ENCODE measurements at places on chromosomes 11 and 22.

GRCh38 chr11:126167488-126167887 lies 44.0 kb downstream of the RPUSD4 start:
- DNase-seq: no peak

DNA sequence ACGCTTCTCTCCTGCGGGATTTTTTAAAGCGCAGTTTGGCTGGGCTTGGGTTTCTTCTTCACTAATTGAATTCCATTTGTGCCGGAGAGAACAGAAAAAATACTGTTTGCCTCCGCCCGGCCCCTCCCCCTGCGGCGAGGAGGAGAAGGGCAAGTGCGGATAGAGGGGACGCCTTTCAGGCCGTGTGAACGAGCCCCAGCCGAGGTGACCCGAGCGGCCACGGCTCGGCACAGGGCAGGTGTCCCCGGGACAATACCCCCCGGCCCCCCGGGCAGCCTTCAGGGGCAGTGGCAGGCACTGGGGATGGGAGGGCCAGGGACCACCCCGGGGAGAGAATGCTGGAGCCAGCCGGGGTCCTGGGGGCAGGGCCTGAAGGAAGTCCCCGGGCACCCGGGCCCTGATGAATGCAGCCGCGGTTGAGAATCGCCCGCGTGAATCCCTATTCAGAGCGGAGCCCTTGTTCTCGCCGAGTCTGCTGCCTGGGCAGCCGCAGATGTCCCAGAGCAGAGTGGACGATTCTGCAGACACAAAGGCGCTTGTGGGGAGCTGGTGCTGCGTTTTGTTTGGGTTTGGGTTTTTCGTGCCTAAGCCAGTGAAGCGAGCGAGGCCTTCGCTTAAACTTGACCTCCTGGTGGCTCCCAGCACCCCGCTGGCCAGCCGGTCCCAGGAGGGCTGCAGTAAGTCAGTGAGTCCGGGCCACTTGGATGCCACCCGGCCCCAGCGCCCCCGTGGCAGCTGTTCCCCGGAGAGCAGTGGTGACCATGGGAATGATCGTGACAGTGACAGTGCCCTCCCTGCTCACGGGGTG lies 96.0 kb downstream of the WNT7B start:
- no peak for DNase-seq

GRCh38 chr11:6667733-6668374 lies 12.2 kb upstream of the DCHS1 start:
- DNase-seq: peak; percentile 71

DNA sequence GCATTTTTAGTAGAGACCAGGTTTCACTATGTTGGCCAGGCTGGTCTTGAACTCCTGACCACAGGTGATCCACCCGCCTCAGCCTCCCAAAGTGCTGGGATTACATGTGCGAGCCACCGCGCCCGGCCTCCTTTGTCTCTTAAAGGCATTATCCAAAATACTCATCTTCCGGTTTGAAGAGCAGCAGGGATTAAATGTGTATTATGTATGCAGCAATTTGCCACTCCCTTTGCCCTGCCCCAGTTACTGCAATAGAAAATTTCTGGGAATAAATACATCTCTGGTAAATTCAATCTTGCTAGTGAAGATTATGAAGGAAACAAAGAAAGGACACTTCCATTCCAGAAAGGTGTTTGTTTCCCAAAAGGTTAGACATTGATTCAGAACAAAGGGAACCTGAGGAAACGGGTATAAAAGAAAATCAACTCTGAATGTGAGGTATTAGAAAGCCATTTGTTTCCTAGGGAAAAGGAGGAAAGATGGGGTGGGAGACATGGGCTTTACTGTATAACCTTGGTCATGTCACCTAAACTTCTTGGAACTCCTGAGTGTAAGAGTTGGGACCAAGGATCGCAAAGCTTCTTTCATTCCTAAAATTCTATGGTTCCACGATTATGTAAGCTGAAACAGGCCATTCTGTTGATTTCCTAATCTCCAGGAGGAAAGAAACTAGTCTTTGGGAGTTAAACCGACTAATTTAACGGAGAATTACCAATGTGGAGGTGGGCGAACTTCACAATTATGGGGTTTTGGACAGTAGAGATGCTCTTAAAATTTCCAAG lies 959 bp upstream of the HIPK3 start:
- DNase-seq: no peak

DNA sequence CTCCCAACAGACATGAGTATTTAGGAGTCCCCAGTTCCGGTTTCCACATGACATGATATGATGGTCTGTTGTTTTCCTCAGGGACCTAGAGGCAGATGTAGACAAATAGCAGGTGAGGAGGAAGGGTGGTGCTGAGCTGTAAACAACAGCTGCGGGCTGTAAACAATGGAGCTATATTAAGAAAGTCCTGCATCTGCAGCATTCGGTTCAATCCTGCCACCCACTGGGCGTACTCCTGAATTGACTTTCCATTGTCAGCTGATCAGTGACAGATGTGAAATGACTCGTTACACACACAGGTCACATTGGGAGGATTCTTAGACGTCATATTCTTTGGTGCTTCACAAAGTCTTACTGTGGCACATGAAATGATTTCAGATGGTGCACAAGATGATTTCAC lies 26.8 kb upstream of the RAG1 start:
- DNase-seq: peak; percentile 41

DNA sequence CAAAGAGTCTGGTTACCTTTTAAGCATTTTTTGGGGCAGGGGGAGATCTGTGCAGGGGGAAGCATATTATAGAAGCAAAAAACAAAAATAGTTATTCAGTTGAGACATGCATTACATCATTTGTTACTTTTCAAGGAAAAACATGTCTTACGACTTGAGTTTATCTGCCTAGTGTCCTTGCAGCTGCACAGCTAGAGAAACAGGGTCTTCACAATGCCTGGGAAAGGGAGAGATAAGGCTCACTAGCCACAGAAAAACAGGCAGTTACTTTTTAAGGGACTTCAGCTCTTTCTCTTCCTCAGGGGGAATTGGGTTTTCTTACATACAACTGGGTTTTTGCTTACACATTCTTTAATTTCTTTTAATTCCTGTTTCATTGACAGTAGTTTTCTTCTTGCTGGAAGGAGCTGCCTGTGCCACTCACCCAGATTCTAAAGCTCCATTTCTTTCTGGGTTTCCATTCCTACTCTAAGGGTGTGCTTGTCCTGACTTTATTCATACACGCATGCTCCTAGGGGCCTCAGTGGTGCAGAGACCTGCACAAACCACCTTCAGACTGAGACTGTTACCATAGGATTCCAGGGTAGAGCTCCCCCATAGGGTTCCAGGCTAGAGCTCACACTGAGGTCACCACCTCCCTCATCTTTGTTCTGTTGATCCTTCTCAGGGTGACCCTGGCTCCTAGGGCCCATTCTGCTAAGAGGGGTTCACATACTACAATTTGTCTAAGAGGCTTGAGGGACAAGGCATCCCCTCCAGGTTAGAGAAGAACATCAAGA lies 14.7 kb upstream of the UBQLNL start:
- no peak for DNase-seq

DNA sequence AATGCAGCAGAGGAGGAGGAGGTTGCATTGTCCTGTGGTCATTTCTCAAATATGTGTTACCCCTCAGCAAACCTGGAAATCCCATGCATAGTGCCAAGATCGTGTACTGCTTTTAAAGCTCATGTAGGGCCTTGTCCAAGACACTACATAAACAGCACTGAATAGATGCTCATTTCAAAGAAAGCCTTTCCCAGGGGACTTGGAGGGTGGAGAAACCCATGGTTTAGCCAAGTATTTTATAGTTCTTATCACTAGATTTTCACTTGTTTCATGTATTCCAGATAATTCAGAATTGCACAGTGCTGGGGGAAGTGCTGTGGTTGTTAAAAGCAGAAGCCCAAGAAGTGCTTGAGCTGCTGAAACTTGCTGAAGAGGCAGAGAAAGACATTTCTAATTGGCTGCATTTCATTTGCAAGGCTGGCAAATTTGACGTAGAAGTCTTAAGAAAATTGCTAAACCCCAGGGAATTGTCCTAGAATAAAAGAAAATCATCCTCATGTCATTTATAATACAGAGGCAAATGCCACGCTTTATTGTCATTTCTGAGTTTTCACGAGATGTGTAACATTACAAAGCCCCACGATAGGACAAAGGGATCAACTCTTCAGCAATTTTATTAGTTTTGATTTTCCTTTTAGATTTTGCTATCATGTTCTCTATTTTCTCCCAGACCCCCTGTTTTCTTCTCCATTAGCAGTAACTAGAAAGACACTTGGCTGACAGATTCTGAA lies 20.1 kb downstream of the CSRP3 start:
- no peak for DNase-seq

DNA sequence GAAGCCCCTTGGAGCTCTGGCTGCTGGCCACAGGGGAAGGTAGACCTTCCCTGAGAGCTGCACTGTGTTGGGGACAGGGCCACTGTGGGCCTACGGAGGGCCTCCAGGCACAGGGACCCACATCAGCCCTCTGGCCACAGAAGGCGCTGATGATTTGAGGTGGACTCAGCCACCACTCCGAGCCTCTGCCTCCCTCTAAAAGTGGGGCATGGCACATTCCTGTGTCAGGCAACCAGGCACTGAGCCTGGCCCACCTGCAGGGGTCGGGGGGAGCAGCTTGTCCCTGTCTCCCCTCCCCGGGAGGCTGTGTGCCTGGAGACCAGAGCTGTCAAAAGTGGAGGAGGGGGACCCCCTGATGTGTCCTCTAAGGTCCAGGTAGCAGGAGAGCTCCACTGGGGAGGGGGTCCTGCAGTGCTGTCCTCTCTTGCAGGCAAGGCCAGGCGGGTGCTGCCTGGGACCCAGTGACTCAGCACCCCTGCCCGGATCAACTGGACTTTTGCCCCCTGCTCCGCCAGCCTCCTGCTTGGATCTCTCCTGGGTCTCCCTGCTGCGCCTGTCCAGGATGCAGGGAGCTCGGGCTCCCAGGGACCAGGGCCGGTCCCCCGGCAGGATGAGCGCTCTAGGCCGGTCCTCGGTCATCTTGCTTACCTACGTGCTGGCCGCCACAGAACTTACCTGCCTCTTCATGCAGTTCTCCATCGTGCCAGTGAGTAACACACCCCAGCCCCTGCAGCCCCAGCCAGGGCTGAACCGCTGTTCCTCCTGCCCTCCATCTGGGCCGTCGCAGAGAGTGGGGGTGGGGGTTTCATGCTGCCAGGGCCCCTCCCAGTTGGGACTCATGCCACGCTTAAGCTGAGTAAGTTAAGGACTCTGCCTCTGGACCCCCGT lies 17.5 kb upstream of the CDKN1C start:
- DNase-seq: no peak

DNA sequence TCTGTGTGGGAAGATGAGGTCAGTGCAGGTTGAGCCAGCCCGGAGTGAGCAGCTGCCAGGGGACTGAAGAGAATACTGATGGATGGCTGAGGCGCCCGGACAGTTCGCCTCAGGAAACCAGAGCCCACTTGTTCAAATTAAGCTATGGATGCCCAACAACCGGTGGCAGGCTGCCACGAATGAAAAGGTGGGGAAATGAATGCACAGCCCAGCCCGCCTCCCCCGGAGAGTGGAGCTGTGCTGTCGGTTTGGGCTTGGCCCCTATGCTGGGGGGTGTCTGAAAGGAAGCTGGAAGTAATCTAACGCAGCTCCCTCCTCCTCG lies 21.9 kb downstream of the HSPA8 start:
- no peak for DNase-seq

- no peak for DNase-seq
Measured at GRCh38 chr22:38974170-38974825, 7.8 kb upstream of the APOBEC3B start.

DNA sequence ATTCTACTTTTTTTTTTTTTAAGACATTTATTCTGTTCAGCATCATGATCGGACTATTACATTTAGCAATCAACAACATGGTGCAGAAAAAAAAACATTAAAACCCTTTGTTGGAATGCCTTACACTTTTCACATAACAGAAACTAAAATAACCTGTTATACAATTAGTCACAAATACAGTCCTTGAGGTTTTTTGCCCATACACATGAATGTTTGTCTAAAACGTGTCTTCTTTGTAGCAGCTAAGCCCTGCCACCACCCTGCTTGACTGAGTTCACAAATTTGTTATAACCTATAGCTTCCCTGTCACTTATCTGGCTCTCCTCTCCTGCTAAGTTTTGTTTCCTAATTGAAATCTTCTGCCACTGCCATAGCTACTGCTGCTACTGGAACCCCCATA lies 75.4 kb upstream of the ARHGAP20 start:
- no peak for DNase-seq

DNA sequence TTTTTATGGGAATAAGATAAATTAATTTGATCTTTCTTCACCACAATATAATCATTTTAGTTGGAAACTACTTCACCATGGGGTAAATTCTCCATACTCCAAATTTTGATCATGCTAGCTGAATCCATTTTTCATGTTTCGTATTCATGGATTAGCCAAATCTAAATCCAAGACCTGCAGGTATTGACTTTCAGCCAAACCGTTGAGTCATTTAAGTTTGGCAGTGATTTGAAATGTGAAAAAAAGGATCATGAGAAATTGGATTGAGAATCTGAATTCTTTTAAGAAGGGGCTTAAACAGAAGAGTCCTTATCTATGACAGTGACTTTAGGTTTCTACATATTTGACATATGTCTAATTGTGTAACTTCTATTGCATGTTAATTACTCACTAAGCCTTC lies 5.3 kb downstream of the GAS2 start:
- no peak for DNase-seq

- no peak for DNase-seq
Measured at GRCh38 chr22:32617271-32617670, 142.7 kb downstream of the FBXO7 start.

- no peak for DNase-seq
Measured at GRCh38 chr22:43217285-43218030, 30.5 kb upstream of the TTLL12 start.

GRCh38 chr11:88631497-88631896 lies 294.0 kb upstream of the CTSC start:
- no peak for DNase-seq
